ENCODE measurements at places on chromosomes 2 and 18.

GRCh38 chr2:7023542-7023941 is 106.3 kb downstream of the RNF144A start:
- DNase-seq, result no peak

GRCh38 chr2:163732727-163733126 is 3.1 kb downstream of the FIGN start:
- no peak for DNase-seq

DNA sequence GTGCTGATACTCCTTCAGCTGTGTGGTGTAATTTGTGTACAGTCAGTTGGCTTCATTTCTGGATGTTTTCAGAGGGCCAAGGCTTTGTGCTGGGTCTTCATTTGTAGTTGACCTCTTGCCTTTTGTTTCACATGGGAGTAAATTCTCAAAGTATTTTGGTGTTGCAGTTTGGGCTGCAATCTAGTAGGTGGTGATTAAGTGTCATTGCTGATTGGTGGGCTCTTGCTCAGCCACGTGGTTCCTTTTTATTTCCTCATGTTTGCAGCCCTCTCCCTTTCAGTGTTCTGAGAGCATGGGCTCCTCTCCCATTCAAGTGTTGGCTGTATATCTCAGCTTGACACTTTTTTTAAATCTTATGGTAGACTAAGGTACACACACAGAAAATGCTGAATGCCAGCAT is 96.8 kb downstream of the SNTG2 start:
- no peak for DNase-seq

GRCh38 chr2:215830304-215830703 is 183.0 kb downstream of the MREG start:
- no peak for DNase-seq

DNA sequence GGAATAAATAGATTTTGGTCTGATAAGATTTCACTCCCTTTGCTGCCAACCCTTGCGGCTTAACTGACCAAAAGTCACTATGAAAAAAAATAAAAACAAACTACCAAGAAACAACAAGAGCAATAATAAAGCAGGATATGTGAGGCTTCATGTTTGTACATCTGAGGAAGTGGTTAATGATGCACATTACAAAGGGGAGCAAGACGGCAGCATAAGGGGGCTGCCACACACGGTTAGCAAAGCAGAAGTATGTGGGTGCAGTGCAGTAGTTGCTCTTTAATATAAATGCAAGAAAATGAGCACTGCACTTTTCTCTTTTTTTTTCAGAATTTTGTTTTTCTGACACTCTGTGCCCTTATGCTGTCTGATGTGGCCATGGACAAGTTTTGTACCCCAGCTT is 377.1 kb upstream of the CNTNAP5 start:
- DNase-seq, result no peak

DNA sequence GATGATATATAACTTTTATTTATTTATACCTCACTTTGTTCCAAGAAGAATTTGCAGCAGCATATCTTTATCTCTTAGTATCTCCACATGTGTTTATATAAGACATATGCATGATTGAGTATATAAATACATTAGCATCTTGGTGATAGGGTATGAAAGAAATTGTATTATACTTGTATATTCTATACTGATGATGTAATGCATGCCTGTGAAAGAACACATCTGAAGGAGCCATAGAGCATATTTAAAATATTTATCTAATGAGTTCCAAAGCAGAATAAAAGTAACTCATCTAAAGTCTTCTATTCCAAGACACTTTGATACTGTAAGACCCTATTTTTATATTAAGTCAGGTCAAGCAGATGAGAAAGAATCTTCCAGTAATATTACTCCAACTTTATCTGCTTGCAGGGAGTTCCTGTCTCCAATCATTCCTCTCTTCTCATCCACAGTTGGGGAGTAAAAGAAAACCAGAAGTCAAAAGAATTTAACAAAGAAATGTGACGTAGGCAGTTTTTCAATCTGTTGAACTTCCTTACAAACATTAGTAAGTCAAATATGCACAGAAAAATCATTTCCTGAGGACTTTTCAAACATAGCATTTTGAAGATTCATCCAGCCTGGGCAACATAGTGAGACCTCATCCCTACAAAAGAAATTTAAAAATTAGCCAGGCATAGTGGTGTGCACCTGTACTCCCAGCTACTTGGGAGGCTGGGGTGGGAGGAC is 76.7 kb downstream of the DTNB start:
- DNase-seq, result no peak

GRCh38 chr2:74107071-74107470 is 40.6 kb downstream of the BOLA3 start:
- no peak for DNase-seq
